EL (cell line): ENCODE measurements at places on chromosomes 16 and 17.

DNA sequence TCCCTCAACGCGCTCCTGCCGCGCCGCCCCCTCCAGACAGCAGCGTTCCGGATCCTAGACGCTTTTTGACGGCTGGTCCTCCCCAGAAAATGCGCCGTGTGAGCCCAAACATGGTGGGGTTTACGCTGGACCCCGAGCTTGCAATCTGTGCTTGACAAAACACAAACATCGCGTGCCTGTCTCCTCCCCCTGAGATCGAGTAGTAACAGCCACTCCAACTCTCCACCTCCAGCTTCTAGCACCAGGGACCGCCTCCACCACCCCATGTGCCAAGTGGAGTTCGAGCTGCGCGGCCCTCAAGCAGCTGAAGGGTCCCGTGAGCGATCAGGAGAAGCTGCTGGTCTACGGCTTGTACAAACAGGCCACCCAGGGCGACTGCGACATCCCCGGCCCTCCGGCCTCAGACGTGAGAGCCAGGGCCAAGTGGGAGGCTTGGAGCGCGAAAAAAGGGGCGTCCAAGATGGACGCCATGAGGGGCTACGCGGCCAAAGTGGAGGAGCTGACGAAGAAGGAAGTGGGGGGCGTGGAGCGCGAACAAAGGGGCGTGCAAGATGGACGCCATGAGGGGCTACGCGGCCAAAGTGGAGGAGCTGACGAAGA is 656 bp upstream of the GEMIN4 start:
- peak; percentile 36 for DNase-seq

GRCh38 chr17:75086496-75087181 is 1.1 kb upstream of the SLC16A5 start:
- no peak for DNase-seq

DNA sequence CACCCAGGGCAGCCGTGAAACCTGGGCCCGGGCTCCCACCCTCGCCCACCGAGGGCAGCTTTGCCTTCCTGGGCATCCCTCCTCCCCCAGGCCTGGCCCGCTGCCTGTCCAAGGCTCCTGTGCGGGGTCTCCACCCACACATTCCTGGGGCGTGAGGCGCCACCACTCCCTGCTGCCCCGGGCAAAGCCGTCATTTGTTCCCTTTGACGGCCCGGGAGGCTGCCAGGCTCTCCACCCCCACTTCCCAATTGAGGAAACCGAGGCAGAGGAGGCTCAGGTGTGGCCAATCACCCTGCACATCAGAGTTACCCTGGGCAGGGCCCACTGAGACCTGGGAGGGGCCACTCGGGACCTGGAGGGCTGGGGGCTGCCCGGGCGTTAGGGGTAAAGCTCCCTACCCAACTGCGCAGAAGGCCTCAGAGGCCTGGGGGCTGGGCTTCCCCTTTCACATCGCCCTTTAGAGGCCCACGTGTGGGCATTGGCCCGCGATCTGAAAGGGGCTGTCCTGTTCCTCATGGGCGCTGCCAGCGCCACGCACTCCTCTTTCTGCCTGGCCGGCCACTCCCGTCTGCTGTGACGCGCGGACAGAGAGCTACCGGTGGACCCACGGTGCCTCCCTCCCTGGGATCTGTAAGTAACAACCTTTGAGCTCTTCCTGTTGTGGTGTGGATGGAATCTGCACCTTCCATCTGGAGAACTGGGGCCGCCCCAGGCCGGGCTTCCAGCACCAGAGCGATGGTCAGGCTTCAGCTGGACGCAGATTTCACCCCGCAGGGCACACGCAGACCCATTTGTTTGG is at the start of gene MSLN:
Gene MSLN (plus strand): TSS at position 190 of the 799 bp plus-strand sequence. CDS start 1,947 bp downstream, outside the sequence.
- peak; percentile 79 for DNase-seq

DNA sequence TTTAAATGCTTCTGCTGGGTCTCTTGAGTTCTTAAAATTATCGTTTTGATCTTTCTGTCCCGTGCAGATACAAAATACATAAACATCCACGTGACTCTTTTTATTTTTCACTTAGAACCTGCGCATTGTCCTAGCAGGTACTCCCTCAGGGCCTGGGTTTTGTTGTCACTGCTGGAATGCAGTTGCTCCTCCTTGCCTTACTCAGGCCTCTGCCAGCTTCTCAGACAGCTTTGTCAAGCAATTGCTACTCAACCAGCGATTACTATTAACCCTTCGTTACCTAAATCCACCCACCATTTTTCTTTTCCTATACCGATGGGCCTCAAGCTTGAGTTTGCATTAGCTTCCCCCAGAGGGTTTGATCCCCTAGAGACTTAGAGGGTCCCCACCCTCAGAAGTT is 405.9 kb upstream of the RBFOX1 start:
- no peak for DNase-seq

DNA sequence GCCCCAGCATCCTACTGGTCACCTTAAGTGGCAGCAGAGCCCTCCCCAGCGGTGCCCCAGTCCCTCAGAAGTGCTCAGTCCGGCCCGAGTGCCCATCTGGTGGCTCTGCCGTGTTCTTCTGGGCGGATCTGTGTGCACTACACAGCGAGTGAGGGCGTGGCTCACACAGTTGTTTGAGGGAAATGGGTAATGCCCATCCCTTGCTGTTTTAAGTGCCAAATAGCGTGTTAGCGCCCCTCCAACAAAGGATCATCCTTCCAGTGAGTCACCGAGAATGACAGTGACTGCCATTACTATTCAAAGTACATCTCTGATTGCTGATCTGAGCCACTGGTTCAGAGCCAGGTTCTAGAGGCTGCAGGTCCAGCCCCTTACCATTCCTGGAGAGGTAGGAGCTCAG is 152.0 kb downstream of the LGALS9B start:
- no peak for DNase-seq

DNA sequence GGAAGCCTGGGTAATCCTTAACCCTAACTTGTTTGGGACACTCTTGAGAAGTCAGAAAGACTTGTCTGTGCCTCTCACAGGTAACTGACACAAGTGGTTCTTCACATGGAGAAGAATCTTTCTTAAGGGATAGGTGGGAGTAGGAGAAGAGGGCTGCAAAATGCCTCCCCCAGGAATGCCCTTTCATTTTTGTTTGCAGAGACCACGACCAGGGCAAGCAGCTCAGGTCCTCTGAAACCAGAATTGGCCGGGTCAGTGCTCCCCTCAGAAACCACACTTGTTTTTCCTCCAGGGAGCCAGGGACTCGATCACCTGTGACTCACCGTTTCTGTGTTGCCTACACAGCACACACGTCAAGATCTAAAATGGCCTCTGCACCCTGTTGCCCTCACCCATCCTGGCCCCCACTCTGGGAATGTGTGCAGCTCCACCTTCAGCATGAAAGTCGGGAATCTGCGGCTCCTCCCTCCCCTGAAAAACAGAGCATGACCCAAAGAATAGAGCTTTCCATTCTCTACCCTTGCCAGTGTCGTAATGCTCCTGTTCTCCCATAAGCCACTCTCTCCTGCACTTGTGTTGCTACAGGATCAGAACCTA is 36.1 kb downstream of the HNF1B start:
- DNase-seq: peak; percentile 23

GRCh38 chr17:64074704-64075426 is 54.4 kb upstream of the ICAM2 start:
- peak; percentile 68 for DNase-seq

- no peak for DNase-seq
These were observed 90.5 kb downstream of the ADAMTS18 start for GRCh38 chr16:77344341-77344740.

DNA sequence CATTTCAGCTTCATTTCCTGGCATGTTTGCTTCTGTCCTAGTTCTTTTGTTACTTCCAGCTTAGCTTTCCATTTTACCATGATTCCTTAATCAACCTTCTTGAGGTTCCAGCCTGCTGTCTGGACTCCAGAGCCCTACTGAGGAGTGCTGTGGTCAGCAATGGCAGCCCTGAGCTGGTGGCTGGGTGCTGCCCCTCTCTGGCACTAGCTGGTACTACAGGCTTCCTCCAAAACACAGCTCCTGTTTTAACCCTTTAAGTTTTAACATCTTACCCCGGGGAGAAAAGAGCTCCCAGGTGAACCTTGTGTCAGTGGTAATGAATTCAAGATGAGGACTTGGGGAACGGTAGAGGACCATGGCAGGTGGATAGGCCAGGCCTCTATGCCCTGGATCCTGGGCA is 395.5 kb downstream of the TMEM114 start:
- no peak for DNase-seq

DNA sequence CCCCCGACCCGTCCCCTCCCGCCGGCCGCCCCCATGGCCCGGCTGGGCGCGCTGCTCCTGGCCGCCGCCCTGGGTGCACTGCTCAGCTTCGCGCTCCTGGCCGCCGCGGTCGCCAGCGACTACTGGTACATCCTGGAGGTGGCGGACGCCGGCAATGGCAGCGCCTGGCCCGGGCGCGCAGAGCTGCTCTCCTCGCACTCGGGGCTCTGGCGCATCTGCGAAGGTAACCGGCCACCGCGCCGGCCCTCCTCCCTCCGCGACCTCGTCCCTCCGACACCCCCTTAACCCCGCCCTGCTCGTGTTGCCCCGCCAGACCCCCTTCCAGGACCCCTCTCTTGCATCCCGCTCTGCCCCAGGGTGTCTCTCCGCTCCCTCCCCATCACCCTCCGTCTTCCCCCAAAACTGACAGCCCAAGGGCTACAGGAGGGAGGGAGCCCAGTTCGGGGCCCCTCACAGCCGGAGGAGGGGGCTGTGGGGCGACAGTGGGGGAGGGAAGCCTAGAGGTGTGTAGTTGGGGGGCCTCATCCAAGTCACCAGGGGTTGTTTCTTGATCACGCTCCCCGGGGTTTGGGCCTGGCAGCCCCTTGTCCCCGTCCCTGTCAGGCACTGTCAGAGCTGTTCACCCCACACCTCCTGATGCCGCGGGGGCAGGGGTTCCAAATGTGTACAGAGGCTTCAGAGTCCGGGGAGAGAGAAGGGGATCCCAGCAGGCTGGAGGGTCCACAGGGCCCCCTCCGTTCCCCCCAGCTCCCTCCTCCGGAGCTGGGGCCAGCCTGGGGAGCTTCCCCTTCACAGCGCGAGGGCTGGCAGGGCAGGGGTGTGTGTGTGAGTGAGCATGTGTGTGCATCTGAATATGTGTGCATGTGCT is 794 bp downstream of the TMEM235 start:
- DNase-seq: no peak
